Head of caudate nucleus (tissue), 42 donors: ENCODE measurements at places on chromosomes 4 and X.

DNA sequence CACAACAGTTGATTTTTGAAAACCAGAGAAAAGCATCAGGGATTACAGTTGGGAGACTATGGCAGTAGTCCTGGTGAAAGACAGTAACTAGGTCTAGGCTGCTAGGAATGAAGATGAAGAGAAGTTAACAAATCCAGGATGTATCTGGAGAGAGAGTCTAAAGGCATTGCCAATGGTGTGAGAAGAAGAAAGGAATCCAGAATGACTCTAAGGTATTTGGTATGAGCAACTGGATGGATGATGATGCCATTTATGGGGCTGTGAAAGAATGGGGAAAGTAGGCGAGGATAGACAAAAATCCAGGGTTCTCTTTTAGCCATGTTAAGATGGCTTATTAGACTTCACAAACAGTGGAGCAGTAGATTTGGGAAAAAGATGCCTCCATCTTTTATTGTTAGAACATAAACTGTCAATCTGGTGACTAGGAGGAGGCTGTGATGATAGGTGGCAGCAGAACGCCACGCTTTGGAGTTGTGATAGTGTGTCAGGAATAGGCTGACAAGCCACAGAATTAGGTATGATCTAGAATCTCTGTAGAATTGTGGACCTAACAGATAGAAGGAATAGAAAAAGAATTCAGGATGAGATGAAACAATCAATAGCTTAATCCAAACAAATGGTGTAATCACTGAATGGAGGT lies 27.3 kb upstream of the JADE1 start:
- peak; percentile 56 for DNase-seq

DNA sequence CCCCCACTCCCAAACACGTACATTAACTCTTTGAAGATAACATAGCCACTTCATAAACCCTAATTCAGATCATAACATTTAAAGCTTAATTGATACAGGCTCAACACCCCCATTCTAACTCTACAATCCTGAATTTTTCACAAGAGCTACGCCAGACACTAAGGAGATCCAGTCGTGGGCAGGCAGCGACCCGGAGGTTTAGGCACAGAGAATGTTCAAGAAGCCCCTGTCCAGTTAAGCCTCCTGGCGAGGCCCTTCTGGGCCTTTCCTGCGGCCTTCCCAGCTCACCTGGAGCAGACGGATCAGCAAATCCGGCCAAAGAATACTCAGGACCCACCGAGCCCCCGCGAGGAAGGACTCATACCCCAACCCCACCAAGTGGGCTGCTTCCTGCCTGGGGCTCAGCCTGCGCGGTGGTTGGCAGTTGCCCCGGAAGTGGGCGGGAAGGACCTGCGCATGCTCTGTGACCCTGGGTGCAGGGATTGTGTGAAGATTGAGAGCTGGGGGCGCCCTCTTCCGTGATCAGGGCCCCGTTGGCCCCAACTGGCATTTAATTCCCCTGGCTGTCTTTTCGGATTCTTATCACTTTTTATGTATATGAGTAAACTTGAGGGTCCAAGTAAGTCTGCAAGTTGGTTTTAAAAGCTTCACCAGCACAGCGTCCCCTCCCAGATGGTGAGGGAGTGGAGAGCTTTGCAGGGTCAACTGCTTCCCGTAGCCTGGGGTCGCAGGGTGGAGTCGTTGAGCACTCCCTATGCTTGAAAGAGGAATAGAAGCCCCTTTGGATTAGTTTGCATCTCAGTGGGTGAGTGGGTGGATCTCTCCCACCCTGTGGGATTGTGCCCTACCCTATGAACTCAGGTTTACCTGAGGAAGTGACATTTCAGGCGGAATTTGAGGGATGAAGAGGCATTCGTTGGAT lies at the start of gene TRIM61:
TSS of gene TRIM61 (minus strand) at position 415 of the 922 bp plus-strand sequence. CDS start 7,655 bp downstream, outside the sequence.
- peak; percentile 64 for DNase-seq

- no peak for DNase-seq
Measured at GRCh38 chrX:19535476-19535875, 20.2 kb upstream of the MAP3K15 start.

GRCh38 chr4:79626101-79626500 lies 218.1 kb upstream of the GK2 start:
- DNase-seq = no peak

DNA sequence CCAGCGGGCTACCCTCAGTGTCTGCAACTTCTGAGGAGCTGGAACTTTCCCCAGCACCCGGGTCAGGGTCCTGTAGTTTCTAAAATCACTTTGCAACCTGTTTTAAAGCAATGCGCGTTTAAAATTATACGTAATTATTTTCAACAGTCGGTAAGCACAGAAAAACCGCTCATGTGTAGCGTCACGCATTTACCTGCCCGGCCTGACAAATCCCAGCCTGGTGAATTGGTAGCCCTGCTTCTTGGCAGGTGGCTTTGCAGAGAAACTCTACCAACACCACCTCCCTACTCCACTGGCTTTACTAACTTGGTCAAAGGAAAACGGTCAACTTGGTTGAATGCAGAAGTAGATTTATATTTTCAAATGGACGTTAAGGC lies 640 bp downstream of the BANK1 start:
- DNase-seq = no peak

GRCh38 chr4:164683040-164683439 lies 70.9 kb upstream of the SMIM31 start:
- DNase-seq = no peak
